ENCODE measurements at places on chromosomes 2 and 18.

- DNase-seq = no peak
Measured at GRCh38 chr2:762646-763045, 85.4 kb upstream of the TMEM18 start.

DNA sequence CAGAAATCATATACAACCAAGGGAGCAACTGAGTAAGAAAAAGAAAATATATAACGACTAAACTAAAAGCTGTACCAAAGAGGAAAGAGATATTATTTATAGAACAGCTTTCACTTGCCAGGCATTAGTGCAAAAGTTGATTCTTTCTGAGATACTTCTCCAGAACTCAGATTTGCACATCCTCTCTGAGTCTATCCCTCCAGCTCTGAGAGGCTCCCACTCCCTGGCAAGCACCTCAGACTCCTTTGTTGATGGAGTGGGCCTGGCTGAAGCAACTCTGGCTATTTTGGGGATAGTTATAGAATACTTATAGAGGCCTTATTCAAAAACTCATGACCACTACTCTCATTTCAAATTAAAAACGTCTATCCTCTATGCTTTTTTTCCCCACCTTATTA, 501.6 kb upstream of the TNP1 start:
- no peak for DNase-seq

DNA sequence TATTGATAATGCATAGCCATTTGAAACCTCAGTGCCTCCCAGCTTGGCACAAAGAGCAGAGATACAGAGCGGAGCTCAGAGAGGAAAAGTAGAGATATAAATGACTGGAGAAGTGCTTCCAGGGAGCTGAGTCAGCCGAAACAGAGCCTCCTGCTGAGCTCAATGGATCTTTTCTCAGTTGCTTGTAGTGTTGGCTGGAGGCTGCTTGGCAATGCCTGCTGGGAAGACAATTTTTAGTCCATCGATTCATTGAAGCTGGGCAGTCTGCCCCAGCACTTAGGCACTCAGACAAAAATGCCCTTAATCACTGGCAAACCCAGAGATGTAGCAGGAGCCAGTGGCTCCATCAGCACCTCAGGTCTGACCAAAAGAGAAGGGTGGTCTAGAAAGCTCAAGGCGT, 81.3 kb upstream of the SETBP1 start:
- no peak for DNase-seq

- DNase-seq = no peak
Measured at GRCh38 chr2:96271995-96272394, 6.0 kb downstream of the CIAO1 start.

- DNase-seq = no peak
Measured at GRCh38 chr2:85737961-85738360, 15.8 kb upstream of the ATOH8 start.
